Activated naive CD4-positive, alpha-beta T cell treated with anti-CD3 and anti-CD28 coated beads, Interleukin-2, amount 10 ng/mL, durations not matched to agents 7 days and 5 days (primary cell): ENCODE measurements at places on chromosomes 1 and 21.

DNA sequence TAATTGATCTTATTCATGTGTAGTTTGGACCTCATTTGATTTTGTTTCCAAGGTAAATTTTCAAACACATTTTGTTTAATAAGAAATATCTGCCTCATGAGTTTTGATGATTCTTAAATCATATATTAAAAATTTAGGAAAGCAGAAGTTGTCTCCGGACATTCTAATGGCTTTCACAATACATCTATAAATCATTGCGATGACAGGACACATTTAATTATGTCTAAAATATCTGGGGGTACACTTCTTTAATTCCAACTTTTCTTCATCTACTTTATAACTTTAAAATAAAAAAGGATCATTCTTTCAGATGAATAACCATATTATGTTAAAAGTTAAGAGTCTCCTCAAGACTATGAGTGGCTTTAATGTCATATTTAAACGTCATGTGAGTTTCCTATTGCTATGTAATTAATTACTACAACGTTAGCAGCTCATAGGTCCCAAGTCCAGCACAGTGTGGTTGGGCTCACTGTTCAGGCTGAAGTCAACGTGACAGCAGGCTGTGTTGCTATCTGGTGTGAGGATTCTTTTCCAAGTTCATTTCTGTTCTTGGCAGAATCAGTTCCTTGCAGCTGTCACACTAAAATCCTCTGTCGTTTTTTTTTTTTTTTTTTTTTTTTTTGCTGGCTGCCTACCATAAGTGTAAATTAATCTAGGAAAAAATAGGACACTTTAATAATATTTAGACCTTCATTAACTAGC lies 893.5 kb downstream of the LTN1 start:
- H3K4me1 ChIP-seq, result no peaks in the 10 kb centered on the region
- no peaks in the 10 kb centered on the region for H3K27me3 ChIP-seq
- H3K4me3 ChIP-seq, result no peak overlapping the region
- H3K27ac ChIP-seq, result no peak overlapping the region
- no peaks in the 10 kb centered on the region for H3K36me3 ChIP-seq

DNA sequence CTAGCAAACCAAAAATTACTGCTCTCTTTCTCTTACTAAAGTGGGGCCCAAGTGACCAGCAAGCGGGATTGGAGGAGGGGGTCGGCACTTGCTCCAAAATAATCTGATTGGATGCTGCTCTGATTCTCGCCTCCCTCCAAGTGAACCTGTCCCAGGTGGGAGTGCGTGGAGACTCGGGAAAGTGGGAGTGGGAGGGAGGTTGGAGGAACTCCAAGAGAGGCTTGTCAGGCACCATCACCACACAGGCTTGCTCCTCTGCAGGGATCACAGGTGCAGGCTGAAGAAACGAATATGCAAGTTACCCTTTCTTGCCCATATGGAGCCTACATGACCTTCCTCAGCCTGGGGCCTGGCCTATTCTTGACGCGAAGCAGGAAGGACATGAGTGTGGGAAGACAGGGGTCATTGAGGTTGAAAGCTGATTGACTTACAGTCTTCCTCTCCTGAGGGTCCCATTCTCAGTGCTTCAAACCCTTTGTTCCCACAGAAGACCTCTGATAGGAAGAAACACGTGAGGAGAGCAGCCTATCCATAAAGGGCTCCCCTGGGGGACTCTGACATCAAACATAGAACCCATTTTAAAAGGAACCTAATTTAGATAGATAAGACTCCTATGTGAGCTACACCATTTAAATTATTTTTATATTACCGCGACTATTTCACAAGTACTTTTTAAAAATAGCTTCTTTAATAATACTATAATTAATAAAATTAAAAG lies 14.2 kb downstream of the RGS8 start:
- H3K27ac ChIP-seq, result no peak overlapping the region
- no peaks in the 10 kb centered on the region for H3K36me3 ChIP-seq
- no peak for DNase-seq
- H3K4me3 ChIP-seq, result no peak overlapping the region

DNA sequence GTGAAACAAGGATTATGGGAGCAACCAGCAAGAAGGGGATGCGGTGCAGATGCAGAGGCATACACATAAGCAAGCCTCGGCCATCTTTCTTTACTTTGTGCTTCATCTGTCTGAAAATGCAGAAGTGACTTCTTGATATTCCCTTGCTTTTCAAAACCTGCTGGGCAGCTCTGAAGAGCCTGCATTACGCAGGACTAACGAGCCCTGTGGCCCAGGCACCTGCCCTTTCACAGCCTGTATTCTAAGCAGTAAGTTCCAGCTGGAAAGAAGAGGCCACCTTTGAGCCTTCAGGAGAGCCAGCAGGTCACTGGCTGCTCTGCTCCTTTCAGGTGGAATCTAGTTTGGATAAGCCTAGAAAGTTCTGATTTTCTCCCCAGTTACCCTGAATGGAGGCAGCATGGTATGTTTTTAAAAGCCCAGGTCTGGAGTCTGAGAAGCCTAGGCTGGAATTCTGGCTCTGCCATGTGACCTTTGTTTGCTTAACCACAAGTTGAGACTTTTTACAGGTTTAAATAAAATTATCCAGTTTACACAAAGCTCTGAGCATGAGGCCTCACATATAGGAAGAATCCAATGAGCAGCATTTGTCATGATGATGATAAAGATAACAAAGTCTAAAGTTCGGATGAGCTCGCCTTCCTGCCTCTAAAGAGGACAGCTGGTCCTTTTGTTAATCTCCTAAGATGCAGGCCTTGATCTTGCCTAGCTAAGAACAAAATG lies 122.9 kb downstream of the UBR4 start:
- H3K27me3 ChIP-seq, result no peaks in the 10 kb centered on the region
- DNase-seq, result no peak
- H3K4me1 ChIP-seq, result peaks cover 6% of the 10 kb centered on the region
- H3K27ac ChIP-seq, result no peak overlapping the region
- no peak overlapping the region for H3K4me3 ChIP-seq

DNA sequence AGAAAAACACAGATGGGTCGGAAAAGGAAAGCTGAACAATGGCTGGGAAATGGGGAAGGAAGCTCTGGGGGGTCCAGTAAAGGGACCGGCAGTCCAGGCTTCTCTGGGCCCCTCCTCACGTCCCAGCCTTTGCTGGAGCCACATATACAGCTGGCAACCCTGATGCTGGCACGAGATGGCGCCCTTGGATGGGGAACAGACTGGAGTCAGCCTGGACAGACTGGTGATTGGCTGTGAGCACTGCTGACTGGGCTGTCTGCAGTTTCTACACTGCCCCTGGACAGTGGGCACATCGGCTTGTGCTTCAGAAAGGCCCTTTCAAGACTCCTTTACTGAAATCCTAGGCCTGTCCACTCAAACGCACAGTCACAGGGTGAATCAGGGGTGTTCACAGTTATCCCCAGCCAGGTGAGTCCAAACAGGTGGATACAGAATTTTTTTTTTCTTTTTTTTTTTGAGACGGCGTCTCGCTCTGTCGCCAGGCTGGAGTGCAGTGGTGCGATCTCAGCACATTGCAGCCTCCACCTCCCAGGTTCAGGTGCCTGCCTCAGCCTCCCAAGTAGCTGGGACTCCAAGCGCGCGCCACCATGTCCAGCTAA lies 31.1 kb upstream of the ZBTB40 start:
- H3K27ac ChIP-seq, result no peak overlapping the region
- H3K27me3 ChIP-seq, result peaks cover 52% of the 10 kb centered on the region
- H3K4me3 ChIP-seq, result no peak overlapping the region
- H3K36me3 ChIP-seq, result no peaks in the 10 kb centered on the region
- DNase-seq, result peak; percentile 73

GRCh38 chr1:230487773-230488428 lies 61.8 kb upstream of the PGBD5 start:
- H3K27ac ChIP-seq, result no peak overlapping the region
- no peak for DNase-seq
- H3K4me3 ChIP-seq, result no peak overlapping the region
- H3K36me3 ChIP-seq, result no peaks in the 10 kb centered on the region
- H3K27me3 ChIP-seq, result peaks cover 9% of the 10 kb centered on the region
- no peaks in the 10 kb centered on the region for H3K4me1 ChIP-seq

DNA sequence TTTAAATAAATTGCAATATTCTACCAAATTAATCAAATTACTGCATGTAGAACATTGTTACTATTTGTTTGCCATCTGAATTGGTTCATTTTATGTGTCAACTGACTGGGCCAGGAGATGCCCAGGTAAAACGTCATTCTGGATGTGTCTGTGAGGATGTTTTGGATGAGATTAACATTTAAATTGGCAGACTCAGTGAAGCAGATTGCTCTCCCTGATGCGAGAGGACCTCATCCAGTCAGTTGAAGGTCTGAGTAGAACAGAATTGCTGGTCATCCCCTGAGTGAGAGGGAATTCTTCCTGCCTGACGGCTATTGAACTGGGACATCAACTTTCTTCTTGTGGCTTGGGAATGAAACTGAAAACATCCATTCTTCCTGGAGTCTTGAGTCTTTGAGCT lies 122.0 kb upstream of the GREM2 start:
- no peaks in the 10 kb centered on the region for H3K36me3 ChIP-seq
- H3K27me3 ChIP-seq, result no peaks in the 10 kb centered on the region
- no peak overlapping the region for H3K4me3 ChIP-seq
- H3K27ac ChIP-seq, result no peak overlapping the region

DNA sequence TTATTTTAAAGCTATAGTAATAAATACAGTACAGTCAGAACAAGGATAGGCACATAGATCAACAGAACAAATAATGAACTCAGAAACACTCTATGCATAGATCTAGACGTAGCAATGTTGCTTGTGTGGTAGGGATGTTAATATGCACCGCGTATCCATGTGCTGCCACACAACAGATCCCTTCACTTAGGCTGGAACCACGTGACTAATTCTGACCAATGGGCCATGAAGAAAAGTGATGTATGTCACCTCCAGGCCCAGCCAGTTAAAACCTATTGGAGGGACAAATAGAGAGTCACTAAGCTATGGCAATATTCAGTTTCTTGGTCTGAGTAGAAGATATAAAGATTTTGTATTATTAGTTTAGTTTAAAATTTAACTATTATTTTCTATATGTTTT lies 91.4 kb downstream of the ADAMTS1 start:
- H3K4me3 ChIP-seq, result no peak overlapping the region
- no peak for DNase-seq
- H3K27me3 ChIP-seq, result no peaks in the 10 kb centered on the region
- H3K36me3 ChIP-seq, result no peaks in the 10 kb centered on the region
- no peaks in the 10 kb centered on the region for H3K4me1 ChIP-seq

DNA sequence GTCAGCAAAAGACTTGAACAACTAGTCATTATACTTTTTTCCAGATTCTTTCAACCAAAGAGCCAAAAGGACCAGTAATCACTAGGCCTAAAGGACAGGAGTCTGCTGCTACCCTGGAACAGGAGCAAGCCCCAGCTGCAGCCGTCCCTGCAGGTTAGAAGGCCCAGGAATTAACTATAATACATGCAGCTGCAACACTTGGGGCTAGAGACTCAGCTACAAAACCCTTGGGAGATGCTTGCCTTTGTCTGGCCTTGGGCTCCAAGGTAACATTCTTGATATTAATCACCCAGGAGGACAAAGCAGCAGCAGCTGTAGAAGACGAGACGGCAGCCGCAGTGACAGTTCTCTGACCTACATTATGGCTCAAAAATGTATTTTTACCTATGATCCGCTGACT lies 841.2 kb upstream of the ADGRL4 start:
- no peak for DNase-seq
- no peak overlapping the region for H3K27ac ChIP-seq
- H3K4me1 ChIP-seq, result no peaks in the 10 kb centered on the region

DNA sequence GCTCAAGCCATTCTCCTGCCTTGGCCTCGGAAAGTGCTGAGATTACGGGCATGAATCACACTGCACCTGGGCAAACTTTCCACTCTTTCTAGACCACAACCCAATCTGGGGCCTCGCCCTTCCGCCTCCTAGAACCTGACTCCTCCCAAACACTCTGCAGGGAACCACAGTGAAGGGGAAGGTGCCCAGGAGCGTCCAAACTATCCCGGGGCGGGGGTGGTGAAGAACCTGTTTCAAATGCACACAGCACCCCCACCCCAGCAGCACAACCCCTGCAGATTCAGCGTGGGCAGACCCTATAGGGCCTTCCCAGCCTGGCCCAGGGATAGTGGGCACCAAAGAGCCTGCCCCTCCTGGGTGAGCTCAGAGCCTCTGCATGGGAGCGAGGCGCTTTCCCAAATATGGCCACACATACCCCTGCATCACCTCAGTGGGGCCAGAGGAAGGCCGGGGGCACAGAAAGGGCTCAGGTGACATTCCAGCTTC lies 86.9 kb downstream of the STUM start:
- peak overlapping the region; percentile 95 for H3K27ac ChIP-seq
- peaks cover 66% of the 10 kb centered on the region for H3K36me3 ChIP-seq
- peaks cover 57% of the 10 kb centered on the region for H3K4me1 ChIP-seq
- peaks cover 4% of the 10 kb centered on the region for H3K27me3 ChIP-seq
- H3K4me3 ChIP-seq, result peak overlapping the region; percentile 62
- DNase-seq, result peak; percentile 70

GRCh38 chr1:231317306-231318014 lies 20.2 kb downstream of the EXOC8 start:
- H3K27me3 ChIP-seq, result peaks cover 6% of the 10 kb centered on the region
- no peaks in the 10 kb centered on the region for H3K36me3 ChIP-seq

- no peak overlapping the region for H3K27ac ChIP-seq
- no peaks in the 10 kb centered on the region for H3K4me1 ChIP-seq
- no peak overlapping the region for H3K4me3 ChIP-seq
- no peak for DNase-seq
- H3K27me3 ChIP-seq, result peaks cover 3% of the 10 kb centered on the region
Observed at GRCh38 chr1:18855573-18855972, 3.9 kb downstream of the TAS1R2 start.

- peaks cover 7% of the 10 kb centered on the region for H3K27me3 ChIP-seq
- H3K36me3 ChIP-seq, result no peaks in the 10 kb centered on the region
- no peaks in the 10 kb centered on the region for H3K4me1 ChIP-seq
- no peak for DNase-seq
- no peak overlapping the region for H3K27ac ChIP-seq
Observed at GRCh38 chr1:75980972-75981897, 49.0 kb upstream of the ASB17 start.

- DNase-seq, result peak; percentile 87
- H3K27ac ChIP-seq, result peak overlapping the region; percentile 78
- peak overlapping the region; percentile 50 for H3K4me3 ChIP-seq
- no peaks in the 10 kb centered on the region for H3K27me3 ChIP-seq
- peaks cover 67% of the 10 kb centered on the region for H3K4me1 ChIP-seq
Observed at GRCh38 chr1:154344977-154345837, 19.9 kb downstream of the ATP8B2 start.

DNA sequence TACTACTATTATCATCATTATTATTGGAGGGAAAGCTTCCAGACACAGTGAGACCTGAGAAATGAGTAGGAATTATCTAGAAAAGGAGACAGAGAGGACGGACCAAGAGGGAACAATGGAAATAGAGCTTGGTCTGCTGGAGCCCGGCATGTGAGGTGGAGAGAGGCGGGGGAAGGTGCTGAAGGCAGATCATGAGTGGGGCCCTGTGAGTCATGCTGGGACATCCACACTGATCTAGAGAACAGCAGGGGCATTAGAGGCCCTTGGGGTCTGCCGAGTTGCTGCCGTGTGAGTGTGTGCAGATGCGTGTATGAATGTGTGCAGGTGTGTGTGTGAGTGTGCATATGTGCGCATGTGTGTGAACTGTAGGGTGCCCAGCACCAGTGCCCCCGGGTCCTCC lies 65.7 kb downstream of the TMCO4 start:
- no peaks in the 10 kb centered on the region for H3K4me1 ChIP-seq
- H3K27ac ChIP-seq, result no peak overlapping the region
- no peaks in the 10 kb centered on the region for H3K27me3 ChIP-seq
- peaks cover 13% of the 10 kb centered on the region for H3K36me3 ChIP-seq

- H3K36me3 ChIP-seq, result no peaks in the 10 kb centered on the region
- no peaks in the 10 kb centered on the region for H3K4me1 ChIP-seq
- no peak overlapping the region for H3K27ac ChIP-seq
- H3K27me3 ChIP-seq, result no peaks in the 10 kb centered on the region
- no peak for DNase-seq
- H3K4me3 ChIP-seq, result no peak overlapping the region
Observed at GRCh38 chr1:170853302-170853701, 82.0 kb upstream of the MROH9 start.

- no peak overlapping the region for H3K4me3 ChIP-seq
- no peak for DNase-seq
- H3K36me3 ChIP-seq, result no peaks in the 10 kb centered on the region
- H3K27ac ChIP-seq, result no peak overlapping the region
Observed at GRCh38 chr1:48261881-48262400, 39.4 kb downstream of the SLC5A9 start.
